Muscle of leg (tissue), 16 donors: ENCODE measurements at places on chromosomes 7 and 10.
A peak's percentile ranks its signal among the peaks of the same experiment; 100 is the strongest.

DNA sequence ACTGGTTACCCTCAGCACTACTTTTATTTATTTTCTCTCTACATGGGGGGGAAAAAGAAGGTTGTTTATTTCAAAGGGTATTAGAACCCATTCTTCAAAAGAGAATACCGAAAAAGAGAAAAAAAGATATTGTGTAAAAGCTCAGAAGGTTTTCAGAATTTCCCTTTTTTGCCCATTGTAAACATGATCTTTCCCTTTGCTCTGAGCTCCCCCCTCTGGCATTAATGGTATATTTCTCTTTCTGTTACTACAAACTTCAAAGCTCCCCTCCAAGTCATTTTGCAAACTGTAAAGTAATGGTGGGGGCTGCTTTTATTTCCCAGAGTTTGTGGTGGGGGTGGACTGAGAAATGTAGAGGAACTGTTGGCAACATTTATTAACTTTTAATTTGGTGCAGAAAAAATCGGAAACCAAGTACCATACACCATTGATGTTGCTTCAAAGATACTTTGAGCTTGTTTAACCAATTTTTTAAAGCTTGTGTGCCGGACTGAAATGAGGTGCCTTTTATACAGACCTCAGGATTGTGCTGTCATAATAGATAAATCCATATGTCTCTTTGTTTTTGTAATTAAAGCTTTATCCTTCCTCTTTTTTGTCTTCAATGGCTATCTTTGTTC, 181.5 kb downstream of the EXOC4 start:
- peak; percentile 49 for DNase-seq

- no peak for DNase-seq
Measured at GRCh38 chr10:13068484-13068883, 31.5 kb upstream of the OPTN start.

- DNase-seq = peak; percentile 59
Measured at GRCh38 chr7:140003913-140004382, 58.8 kb downstream of the PARP12 start.

DNA sequence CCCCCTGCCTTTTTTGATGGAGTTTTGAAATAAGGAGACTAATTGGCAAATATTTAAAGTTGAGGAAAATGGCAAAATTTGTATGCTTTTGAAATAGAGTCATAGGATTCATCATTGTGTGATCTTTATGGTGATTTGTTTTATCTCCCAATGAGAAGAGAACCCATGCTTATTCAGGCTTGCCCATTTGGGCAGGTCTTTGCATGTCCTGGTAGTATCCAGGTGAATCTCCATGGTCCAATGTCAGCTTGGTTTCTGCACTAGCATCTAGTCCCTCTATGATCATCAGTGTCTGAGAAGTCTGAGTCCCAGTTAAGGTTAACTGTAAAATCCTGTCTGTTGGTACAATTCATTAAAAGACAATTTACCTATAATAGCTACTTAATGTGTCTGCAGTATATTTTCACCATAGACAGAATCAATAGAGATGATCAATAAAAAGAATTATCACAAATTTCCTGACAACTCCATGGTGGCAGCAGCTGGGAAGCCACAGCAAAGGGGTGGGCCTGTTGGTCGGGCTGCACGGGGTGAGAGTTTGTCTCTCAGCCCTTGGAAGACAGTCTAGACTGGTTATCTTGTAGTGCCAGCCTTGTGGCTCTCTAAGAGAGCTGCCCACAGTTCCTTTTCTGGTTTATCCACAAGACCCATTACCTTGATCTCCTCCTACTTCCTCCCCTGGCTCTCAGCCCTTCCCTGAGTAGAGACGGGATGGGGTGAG, 22.2 kb upstream of the BMPER start:
- DNase-seq = no peak

DNA sequence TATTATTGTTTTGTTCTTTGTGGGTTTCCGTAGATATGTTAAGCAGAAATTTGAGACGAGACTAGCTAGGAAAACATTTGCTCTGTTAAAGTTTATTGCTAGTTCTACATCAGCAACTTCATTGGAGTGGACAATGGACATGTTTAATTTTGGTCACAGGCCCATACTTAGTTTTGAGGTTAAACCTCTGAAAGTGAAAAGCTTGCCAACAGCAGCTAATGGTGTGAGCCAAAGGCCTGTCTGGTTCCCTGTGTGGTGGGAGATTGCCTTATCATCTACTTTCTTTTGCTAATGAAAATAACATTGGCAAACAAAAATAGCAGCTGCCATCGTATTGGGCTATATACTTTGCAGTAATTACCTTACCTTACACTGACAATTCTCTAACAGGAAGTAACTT, 388.4 kb upstream of the FZD8 start:
- DNase-seq = peak; percentile 19

DNA sequence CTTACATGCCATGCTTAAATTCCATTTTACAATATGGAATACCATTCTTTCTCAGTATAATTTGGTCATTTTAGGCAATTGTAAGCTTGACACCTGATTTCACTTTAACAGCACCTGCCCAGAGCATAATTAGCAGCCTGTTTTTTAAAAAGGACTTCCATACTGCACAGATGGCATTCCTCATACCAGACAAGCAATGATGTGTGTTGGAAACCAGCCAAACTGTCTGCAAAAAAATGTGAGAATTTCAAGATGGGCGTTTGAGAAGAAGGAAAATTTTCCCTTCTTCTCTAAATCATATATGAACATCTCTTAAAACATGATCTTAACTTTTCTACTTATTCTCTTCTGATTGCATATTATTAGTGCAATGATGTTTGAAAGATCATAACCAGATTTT, 40.4 kb upstream of the AGMO start:
- DNase-seq = peak; percentile 52

- peak; percentile 50 for DNase-seq
Measured at GRCh38 chr7:77940647-77941046, 142.1 kb downstream of the PHTF2 start.

GRCh38 chr7:107684287-107684686, 23.7 kb downstream of the SLC26A4 start:
- DNase-seq = no peak

DNA sequence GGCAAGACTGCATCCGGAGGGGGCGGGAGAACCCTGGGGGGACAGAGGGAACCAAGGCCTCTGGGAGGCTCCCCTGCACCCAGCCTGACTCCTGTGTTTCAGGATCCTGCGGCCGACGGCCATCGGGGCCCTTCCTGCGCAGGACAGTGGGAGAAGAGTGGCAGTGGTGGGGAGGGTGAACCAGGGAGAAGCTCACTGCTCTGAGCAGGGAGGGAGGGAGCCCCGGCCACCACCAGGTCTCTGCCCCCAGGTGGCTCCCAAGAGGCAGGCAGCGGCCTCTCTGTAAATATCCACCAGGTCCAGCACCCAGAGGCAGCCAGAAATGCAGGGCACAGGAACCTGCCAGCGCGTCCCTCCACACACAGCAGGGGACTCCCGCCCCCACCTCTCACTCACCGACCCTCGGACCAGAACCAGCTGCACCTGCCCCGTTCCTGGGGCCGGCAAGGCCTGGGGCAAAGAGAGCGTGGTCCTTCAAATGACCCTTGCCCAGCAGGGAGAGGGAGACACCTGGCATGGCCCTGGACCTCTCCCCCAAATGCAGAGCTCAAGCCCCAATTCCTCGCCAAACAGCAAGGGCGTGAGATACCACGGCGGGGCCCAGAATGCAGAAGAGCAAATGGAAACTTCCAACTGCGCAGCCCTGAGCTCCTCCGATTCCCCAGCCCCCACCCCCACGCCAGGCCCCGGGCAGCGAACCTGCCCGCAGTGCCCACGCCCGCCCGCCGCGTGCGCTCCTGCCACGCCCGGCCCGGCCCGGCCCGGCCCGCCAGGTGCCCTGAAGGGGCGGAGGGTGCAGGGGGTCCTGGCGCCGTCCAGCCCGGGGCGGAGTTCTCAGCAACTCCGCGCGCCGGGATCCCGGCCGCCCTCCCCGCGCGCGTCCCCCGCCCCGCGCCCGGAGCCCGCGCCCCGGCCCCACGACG, 805 bp downstream of the RASGEF1A start:
- DNase-seq = no peak

DNA sequence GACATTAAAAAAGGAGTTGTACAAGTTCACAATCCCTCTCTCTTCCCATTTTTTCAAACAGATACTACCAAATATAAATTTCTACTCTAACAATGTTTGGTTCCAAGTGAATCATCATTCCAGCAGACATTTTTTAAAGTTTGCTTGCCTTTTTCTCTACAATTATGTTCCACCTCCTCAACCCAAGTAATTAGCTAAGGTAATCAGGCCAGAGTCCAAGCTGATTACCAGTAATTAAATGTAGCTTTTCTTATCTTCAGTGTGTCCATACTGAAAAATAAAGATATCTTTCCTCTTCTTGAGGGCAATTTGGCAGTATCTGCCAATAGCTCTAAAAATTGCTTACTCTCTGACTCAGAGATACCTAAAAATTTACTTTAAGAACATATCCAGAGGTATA, 126.0 kb downstream of the ITGB8 start:
- DNase-seq = no peak

- DNase-seq = no peak
Measured at GRCh38 chr7:28114056-28114455, 66.5 kb downstream of the JAZF1 start.

- DNase-seq = no peak
Measured at GRCh38 chr10:71133710-71134686, 78.4 kb upstream of the UNC5B start.

DNA sequence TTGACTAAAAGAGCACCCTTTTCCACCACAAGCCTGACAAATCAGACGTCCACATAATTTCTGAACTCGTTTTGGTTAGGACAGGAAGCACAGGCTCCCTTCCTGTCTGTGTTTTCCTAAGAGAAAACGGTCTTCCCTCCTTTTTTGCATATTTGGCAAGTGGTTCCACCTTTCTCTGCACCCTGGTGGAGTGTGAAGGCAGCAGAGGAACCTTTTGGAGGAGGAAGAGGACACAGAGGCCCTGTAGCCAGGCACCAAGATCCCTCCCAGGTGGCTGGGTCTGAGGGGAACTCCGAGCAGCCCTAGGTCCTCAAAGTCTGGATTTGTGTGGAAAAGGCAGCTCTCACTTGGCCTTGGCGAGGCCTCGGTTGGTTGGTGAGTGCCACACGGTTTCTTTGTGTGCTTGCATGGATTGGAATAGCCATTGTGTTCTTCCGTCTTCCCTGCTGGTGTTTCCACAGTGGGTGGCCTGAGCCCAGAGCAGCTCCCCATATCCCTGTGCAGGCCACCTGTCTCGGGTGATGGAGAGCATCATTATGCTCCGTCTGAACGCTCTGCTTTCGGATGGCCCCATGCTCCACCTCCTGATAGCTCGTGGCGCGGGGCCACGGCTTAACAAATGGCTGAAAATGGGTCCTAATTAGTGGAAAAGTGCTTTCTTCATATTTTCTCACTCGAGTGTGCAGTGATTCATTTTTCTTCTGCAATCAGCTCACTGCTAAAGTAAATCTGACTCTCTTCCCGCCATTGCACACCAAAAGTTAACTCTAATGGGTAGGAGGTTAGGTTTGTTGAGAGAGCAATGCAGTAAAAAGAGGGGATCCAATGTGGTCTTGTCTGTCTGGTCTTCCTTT, 4.2 kb downstream of the IKZF1 start:
- no peak for DNase-seq

DNA sequence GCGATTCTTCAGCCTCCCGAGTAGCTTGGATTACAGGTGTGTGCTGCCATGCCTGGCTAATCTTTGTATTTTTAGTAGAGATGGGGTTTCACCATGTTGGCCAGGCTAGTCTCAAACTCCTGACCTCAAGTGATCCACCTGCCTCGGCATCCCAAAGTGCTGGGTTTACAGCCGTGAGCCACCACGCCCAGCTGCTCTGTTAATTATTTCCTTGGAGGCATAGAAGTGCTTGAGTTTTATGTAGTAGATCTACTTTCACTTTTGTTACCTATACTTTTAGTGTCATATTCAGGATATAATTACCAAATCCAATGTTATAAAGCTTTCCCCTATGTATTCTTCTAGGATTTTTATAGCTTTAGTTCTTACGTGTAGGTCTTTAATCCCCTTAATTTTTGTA, 1093.0 kb downstream of the GATA3 start:
- no peak for DNase-seq

GRCh38 chr7:114857605-114858004, 64.3 kb upstream of the MDFIC start:
- no peak for DNase-seq

DNA sequence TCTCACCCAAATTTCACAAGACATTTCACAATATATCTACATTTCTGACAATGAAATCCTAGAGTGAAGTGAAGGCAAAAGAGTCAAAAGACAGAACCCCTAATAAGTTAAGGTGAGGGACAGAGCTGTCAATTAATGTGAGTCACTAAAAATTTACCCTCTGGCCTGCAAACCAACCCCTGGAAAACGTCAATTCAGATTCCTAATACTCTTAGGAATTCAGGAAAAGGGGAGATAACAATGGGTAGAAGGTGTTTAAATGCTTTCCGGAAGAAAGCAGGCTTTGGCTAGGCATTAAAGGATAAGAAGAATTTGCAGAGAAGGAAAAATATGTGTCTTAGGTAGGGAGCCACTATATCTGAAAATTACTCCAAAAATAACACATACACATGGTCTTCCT, 299.6 kb downstream of the INHBA start:
- DNase-seq = no peak

- no peak for DNase-seq
Measured at GRCh38 chr7:99096124-99096887, 47.6 kb downstream of the SMURF1 start.

- DNase-seq = no peak
Measured at GRCh38 chr10:109067031-109067430, 856.3 kb downstream of the XPNPEP1 start.
